ENCODE measurements at places on chromosomes 11 and 22. TPM values are rescaled to one million over a fixed set of nuclear protein-coding genes. Genes with fewer than 3 reads are reported as not detected.

The METTL15 gene
- polyA plus RNA-seq: 4.8 TPM

The CDON gene
- not detected for polyA plus RNA-seq

The TBX10 gene
- not detected for polyA plus RNA-seq

The APOL4 gene
- polyA plus RNA-seq: not detected

The GPHA2 gene
- not detected for polyA plus RNA-seq

The TRIM34 gene
- 22.9 TPM for polyA plus RNA-seq

All from IgD-negative memory B cell (primary cell).